Bronchial epithelial cell (primary cell): ENCODE measurements at places on chromosomes 5 and 9.

DNA sequence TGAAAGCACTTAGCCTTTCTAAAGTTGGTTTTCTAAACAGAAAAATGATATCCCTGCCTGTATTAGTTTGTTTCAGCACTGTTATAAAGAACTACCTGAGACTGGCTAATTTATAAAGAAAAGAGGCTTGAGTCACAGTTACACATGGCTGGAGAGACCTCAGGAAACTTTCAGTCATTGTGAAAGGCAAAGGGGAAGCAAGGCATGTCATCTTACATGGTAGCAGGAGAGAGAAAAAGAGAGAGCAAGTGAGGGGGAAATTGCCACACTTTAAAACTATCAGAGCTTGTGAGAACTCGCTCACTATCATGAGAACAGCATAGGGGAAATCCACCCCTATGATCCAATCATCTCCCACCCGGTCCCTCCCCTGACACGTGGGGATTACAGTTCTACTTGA is 64.9 kb downstream of the FAM170A start:
- no peak for DNase-seq

DNA sequence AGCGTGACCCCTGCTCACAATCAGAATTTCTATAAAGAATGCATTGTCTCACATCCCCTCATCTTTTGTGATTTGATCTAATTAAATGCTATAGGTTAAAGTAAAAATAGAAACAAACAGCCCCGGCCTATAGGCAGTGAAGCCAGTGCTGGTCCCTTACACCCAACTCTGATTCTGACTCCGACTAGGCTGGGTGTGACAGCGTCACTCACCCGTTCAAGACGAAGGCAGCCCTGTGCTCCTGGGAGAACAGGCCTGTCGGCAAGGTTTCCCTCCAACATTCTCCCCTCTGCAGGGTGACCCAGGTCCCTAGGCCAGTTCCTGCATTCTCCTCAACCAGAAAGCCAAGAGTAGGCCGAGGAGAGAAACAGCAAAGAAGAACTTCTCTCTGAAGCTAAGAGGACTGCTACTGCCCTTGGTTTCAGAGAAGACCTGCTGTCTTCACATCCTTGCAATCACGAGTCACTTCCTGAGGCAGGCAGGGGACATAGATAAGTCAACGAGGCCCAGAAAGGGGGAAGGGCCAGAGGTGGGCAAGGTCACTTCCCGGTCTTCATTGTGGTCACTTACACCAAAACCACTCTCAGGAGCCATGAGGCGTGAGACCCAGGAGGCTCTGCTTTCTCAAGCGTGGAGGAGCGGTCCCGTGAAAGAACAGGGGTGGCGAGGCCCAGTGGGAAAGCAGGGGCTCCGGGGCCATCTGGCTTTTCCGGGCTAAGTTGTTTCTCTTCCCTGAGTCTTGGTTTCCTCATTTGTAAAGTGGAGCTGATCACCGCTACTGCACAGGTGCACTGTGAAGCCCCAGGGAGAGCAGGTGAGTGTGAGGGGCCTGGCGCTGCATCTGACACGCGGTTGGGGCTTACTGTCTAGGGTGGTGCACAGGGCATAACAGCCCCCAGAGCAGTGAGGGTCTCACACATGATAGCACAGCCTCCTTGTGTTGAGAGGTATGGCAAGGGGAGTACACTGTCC is 200.8 kb downstream of the CRB2 start:
- no peak for DNase-seq

DNA sequence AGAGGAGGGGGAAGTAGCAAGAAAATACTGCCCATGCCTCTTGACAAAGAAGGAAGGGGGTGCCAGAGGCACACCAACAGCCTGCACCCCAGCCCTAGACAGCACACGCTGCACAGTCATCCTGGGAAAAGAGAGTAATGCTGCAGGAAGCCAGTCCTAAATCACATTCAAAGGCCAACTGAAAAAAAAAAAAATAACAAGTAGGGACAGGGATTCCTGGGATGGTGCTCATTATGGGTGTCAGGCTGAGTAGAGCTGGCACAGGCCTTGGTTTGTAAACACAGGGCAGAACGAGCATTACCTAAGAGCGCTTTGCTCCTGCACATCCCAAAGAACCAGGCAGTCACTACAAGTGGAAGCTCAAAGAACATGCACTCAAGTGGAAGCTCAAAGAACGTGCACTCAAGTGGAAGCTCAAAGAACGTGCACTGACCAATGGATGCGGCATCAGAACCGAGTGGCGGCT is 7.8 kb downstream of the RAPGEF1 start:
- peak; percentile 97 for DNase-seq

DNA sequence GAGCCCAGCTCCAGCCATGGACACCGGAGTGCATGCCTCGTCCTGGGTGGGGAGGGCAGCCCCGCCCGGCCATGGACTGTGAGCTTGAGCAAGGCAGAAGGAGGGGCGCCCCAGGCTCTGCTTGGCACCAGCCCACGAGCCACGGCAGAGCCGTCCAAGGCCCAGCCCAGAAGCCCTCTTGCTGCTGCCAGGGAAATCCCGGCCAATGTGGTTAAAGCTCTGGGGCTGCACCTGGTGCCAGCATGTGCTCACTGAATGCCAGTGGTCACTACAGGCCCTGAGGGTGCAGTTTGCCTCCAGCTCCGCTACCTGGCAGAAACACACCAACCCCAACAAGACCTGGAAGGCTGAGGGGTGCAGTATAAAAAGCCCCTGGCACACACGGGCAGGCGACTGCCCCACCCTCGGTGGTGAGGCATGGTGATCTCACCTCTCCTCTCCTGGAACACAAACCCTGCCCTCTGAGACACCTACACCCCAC is 11.8 kb downstream of the BRD3 start:
- peak; percentile 79 for DNase-seq

DNA sequence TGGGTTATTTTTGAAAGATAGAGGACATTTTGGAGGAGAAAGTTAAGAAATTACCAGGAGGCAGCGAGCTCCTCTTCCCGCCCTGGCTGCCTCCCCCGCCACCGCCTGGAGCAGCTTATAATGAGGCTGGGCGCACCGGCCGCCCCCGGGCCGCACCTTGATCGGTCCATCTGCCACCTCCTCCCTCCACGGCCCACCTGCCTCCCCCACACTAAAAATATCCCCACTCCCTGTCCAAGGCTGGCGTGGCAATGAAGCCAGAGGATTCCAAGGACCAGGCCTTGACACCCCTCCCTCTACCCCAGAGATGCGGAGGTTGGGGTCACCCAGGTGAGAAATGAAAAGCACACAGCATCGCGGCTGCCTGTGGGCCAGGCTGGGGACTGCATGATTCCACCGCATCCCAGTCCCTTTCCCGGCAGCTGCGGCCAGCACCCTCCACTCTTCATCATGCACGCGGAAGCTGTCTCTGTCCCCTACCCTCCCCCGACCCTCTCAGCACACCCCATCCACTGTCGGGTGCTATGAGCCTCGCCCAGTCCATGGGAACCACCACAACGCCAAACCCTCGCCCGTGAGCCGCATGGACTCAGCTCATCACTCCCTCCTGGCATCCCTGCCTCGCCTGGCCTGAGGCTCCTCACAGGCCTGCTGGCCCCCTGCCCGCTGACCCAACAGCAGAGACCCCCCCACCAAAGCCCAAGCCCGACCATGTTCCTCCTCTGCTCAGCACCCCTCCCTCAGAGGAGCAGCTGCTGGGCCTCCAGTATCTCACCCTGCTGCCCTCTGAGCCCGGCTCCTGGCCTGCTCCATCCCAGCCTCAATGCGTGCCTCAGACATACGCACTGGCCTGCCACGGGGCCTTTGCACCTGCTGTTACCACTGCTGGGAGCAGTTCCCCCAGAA is 50.0 kb downstream of the SARDH start:
- no peak for DNase-seq

GRCh38 chr9:677461-678097 is 163.9 kb upstream of the DMRT1 start:
- DNase-seq: peak; percentile 40

- no peak for DNase-seq
Measured at GRCh38 chr9:86667307-86667706, 280.0 kb downstream of the GAS1 start.

DNA sequence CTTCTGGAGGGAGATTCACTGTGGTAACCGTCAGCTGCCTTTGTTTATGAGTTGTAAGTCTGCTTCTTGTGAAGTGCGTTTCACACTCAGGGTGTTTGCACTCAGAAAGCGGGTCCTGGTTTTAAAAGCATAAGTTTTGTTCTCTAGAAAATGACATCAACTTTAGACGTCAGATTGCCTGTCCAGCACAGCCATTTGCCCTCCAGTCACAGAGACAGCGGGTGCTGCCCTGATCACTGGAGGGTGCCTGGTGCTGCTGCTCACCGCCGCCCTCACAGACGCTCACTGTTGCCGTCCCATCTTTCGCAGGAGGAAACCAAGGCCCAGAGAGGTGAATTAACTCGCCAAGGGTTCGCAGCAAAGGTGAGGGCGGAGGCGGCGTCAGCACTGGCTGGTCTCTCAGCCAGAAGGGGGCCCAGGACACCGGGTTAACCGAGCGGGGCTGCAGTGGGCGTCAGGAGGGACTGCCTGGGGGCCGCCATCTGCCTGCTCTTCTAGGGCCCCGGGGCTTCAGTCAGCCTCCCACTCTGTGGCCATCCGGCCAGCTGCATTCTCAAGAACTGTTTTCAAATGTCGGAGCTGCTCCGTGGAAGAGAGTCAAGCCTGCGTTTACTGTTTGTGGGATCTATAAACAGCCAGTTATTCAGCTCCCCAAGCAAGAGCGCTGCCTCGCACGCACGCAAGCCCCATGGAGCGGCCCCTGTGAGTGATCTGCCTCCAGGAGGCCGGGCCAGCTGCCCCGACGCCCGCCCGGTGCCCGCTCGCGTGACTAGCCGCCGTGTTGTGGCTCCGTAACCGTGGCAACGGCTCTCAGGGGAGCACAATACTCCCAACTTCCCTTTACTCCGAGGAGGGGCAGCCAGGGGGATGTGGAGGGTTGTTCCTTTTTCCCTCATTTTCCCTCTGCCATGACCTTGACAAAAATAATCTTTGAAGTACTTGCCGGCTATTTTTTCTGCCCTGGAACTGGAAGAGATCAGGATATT is 43.4 kb upstream of the EXOC3 start:
- DNase-seq: no peak

- no peak for DNase-seq
Measured at GRCh38 chr5:62596691-62597090, 18.1 kb downstream of the LRRC70 start.

GRCh38 chr5:72653586-72653985 is 146.4 kb upstream of the ZNF366 start:
- DNase-seq: peak; percentile 5

DNA sequence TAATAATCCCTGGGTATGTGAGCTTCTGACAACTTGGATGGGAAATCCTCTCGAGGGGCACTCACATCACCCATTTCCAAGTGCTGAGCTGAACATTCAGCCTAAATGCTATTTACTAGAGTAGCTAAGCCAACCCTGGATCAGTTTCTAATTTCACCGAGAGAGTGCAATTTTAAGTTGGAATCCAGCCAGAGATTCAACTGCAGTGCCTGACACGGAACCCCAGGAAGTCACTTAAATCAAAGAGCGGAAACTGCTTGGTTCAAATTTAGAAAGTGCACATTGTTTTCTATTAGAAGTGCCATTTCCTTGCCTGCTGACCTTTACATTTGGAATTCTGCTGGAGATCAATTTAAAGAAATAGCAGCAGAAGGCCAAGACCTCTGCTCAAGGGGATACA is 8.8 kb downstream of the SPRY4 start:
- no peak for DNase-seq

- DNase-seq: peak; percentile 41
Measured at GRCh38 chr9:69816735-69817134, 3.9 kb upstream of the CFAP95 start.

DNA sequence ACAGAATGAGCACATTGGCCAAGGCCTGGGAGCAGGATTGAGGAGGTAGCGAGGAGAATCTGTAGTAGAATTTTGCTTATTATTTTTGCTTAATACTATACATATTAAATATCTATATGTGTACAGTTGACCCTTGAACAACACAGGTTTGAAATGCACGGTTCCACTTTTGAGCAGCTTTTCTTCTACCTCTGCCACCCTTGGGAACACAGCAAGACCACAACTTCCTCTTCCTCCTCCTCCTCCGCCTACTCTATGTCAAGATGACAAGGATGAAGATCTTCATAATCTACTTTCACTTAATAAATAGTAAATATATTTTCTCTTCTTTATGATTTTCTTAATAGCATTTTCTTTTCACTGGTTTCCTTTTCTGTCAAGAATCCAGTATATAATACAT is 541.4 kb downstream of the KCTD16 start:
- DNase-seq: no peak

GRCh38 chr5:169339869-169340268 is 38.9 kb upstream of the SLIT3 start:
- no peak for DNase-seq

- no peak for DNase-seq
Measured at GRCh38 chr9:137975936-137976565, 98.5 kb downstream of the CACNA1B start.

- DNase-seq: no peak
Measured at GRCh38 chr9:89480825-89481537, 16.9 kb downstream of the SEMA4D start.

GRCh38 chr9:37374892-37375291 is 47.6 kb upstream of the GRHPR start:
- DNase-seq: no peak

- peak; percentile 81 for DNase-seq
Measured at GRCh38 chr5:169716287-169716686, 79.2 kb downstream of the DOCK2 start.

GRCh38 chr5:64742411-64742810 is 26.1 kb downstream of the SREK1IP1 start:
- DNase-seq: no peak

GRCh38 chr5:58071566-58071965 is 388.3 kb downstream of the PLK2 start:
- DNase-seq: no peak

DNA sequence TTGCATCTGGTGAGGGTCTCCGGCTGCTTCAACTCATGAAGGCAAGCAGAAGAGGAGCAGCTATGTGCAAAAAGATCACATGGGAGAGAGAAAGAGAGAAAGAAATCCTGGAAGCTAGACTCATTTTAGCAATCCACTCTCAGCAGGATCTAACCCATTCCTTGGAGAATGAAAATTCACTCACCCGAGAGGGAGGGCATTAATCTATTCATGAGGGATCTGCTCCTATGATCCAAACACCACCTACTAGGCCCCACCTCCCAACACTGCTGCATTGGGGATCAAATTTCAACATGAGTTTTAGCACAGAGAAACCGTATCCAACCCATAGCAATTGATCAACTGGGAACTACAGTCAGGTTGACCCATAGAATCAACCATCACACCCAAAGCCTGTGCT is 98.1 kb upstream of the SV2C start:
- no peak for DNase-seq

DNA sequence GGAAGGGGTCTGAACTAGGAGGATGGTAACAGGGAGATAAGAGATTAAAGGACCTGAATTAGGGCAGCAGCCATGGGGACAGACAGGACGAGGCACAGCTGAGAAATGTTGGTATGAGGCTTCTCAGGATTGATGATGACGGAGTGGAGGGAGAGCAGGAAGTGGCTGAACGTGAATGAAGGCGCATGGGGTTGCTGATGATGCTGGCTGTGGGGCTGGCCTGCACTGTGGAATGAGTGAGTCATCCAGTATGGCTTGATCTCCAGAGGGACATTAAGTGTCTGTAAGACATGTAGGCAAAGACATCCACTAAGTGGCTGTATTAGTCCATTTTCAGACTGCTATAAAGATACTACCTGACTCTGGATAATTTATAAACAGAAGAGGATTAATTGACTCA is 256.4 kb downstream of the ICE1 start:
- DNase-seq: no peak
